ENCODE measurements at places on chromosomes 6 and 20.

- DNase-seq: no peak
Observed at GRCh38 chr20:63640086-63640485, 13.1 kb downstream of the STMN3 start.

- no peak for DNase-seq
Observed at GRCh38 chr6:165272585-165272984, 36.8 kb downstream of the C6orf118 start.

- DNase-seq: no peak
Observed at GRCh38 chr6:35360349-35361138, 18.2 kb downstream of the PPARD start.

DNA sequence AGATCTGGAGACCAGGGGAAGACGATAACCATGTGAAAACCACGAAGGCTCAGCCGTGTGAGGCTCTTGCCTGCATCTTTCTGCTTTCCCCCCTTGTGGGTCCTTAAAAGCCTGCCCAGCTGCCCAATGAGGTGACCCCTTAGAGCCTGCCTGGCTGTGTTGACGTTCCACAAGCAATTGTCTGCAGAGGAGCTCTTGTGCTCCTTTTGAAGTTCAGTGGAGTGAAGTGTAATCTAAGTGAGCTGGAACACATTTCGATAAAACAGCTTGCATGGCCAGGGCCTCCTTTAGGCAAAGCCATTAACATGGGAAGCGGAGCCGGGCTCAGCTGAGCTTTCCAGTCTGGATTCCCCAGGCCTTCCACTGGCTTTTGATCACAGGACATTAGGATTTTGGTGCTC is 27.3 kb upstream of the TCP11 start:
- DNase-seq: no peak

GRCh38 chr20:34579979-34580940 is 21.7 kb downstream of the MAP1LC3A start:
- DNase-seq: no peak

DNA sequence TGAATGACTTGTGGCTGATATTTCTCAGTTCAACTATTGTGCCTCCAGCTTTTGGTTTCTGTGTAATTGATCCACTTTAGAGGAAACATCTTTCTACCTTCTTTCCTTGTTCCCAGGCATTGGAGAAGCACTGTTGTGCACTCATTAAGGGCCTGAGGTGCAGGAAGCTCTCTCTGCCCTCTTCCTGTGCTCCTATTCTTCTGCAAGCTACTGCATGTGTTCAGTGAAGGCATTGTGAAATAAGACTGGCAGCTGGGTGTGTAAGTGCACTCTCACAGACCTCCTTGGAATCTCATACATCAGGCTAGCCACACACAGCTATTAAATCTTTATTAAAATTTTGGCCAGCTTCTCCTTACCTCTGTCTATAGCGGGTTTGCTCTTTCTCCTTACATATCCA is 177.8 kb downstream of the OGFRL1 start:
- no peak for DNase-seq

GRCh38 chr6:42449917-42450476 is 1.7 kb downstream of the TRERF1 start:
- DNase-seq: no peak

DNA sequence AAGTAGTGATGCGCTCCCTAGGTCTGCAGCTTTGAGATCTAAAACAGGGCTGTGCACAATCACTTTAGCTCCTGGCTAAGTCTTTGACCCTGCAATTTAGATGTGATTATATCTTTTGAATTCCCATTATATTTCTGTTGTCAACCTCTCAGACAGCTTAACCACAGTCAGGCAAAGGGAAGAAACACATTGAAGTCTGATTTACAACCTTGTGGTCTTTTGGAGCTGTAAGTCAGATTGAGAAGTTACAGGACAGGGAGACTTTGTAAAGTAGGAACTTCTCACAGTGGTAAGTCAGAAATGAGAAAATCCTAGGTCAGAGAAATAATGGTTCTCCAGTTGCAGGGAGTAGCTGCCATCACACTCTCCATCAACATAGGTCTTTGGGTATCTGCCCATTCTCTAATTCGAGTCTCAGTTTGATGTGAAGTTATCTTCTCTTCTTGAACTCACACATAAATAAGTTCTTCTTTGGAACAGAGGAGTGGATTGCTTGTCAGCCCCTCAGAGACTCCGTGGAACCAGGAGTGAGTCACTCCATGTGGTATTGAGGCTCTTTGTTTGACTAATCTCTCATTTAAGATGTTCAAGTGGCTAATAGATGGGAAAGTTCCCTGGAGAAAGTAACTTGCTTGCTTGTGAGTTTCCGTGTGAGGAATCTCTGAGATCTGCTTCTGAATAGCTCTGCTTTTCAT is 35.0 kb upstream of the SGK1 start:
- DNase-seq: no peak

GRCh38 chr20:35776513-35777101 is 4.8 kb downstream of the PHF20 start:
- no peak for DNase-seq

- no peak for DNase-seq
Observed at GRCh38 chr6:15274692-15275387, 29.0 kb downstream of the JARID2 start.

- no peak for DNase-seq
Observed at GRCh38 chr6:168016176-168016620, 18.7 kb downstream of the KIF25 start.

DNA sequence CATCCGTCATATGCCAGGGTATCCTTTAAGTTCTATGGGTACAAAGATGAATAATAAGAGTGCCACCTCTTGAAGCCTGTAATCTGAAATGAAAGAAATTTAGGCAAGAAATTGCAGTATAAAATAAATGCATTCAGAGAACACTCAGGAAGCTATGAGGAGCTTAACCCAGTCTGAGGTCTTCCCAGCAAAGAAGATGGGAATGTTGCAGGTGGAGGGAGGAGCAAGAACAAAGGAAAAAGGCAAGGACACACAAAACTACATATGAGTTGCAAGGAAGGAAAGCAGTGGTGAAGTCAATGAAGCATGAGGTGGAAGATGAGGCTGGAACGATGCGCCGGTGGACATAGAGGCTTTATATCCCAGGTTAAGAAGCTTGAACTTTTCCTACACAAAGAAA is 67.0 kb upstream of the DST start:
- no peak for DNase-seq

- DNase-seq: no peak
Observed at GRCh38 chr6:144654506-144654905, 369.4 kb downstream of the UTRN start.

- no peak for DNase-seq
Observed at GRCh38 chr20:15076785-15077184, 739.4 kb upstream of the FLRT3 start.

DNA sequence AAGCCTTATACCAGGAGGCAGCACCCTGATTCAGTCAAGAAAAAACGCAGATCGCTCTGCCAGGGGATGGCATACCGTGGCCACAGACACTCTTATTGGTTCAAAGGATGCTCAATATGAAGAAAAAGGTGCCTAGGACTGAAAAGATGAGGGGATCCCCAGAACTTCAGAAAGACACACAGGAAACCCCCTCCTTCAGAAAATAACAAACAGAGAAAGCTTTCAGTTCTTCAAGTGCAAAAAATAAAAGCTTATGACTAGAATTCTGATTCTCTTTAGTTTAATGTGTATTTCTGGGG is 17.7 kb upstream of the MYB start:
- DNase-seq: peak; percentile 53

DNA sequence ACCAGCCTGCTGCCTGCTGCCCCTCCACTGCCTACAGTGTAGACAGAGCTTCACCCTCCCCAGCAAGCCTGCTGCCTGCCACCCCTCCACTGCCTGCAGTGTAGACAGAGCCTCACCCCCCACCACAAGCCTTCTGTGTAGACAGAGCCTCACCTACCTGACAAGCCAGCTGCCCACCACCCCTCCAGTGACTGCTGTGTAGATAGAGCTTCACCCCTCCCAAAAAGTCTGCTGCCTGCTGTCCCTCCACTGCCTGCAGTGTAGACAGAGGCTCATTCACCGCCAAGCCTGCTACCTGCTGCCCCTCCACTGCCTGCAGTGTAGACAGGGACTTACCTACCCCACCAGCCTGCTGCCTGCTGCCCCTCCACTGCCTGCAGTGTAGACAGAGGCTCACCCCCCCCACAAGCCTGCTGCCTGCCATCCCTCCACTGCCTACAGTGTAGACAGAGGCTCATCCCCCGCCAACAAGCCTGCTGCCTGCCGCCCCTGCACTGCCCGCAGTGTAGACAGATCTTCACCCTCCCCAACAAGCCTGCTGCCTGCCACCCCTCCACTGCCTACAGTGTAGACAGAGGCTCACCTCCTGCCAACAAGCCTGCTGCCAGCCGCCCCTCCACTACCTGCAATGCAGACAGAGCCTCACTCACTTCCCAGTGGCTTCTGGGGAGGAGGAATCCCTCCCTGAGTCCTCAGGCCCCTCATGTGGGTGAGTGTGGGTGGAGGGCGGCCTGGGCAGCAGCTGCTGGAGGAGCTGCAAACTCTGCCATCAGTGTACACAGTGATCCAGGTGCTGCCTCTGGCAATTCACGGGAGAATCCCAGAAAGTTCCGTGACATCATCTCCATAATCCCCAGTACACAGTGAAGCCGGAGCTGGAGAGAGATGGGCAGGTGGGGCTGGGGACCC is 140.9 kb downstream of the DLL1 start:
- no peak for DNase-seq

DNA sequence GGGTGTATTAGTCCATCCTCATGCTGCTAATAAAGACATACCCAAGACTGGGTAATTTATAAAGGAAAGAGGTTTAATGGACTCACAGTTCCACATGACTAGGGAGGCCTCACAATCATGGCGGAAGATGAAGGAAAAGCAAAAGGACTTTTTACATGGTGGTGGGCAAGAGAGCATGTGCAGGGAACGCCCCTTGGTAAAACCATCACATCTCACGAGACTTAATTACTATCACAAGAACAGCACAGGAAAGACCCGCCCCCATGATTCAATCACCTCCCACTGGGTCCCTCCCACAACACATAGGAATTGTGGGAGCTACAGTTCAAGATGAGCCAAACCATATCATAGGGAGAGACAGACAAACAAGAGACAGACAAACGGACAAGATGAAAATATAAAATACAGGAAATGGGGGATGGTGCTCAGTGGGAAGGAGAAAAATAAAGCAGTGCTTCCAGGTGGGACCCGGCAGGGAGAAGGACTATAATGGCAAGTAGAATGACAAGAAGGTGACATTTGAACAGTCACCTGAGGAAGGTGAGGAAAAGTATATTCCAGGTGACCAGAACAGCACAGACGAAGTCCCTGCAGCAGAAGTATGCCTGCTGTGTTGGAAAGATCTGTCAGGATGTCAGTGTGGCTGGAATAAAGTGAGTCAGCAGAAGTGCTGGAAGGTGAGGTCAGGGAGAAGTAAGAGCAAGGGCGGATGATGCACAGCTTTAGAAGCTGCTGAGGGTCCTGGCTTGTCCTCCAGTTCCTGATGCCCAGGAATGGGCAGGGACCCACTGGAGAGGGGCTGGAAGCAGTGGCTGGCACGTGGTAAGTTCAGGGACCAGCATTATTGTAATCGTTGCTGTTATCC is 61.1 kb downstream of the SLC2A10 start:
- no peak for DNase-seq

GRCh38 chr20:11186301-11187008 is 512.7 kb upstream of the JAG1 start:
- no peak for DNase-seq

GRCh38 chr6:38233161-38233791 is 406.5 kb downstream of the BTBD9 start:
- no peak for DNase-seq

GRCh38 chr6:127317388-127318128 is 25.9 kb downstream of the ECHDC1 start:
- DNase-seq: no peak

DNA sequence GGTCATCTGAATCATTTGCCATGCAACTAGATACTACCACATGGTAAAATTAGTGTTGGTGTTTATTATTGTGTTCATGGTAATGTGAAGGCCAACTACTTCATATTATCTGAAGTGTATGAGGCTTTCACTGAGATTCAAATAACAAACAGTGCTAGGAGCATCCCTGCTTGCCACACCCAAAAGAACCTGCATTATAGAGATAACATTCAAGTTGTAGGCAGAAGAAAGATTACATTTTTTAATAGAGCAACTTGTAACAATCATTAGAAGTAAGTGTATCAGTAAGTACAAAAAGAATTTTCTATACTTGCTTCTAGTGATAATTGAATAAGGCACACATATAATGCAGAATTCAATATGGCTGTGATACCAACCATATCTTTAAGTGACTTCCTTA is 49.8 kb downstream of the BCKDHB start:
- no peak for DNase-seq

GRCh38 chr20:38434301-38434741 is 807 bp downstream of the SNHG17 start:
- peak; percentile 24 for DNase-seq

GRCh38 chr6:108666656-108667260 is 106.0 kb downstream of the FOXO3 start:
- no peak for DNase-seq

DNA sequence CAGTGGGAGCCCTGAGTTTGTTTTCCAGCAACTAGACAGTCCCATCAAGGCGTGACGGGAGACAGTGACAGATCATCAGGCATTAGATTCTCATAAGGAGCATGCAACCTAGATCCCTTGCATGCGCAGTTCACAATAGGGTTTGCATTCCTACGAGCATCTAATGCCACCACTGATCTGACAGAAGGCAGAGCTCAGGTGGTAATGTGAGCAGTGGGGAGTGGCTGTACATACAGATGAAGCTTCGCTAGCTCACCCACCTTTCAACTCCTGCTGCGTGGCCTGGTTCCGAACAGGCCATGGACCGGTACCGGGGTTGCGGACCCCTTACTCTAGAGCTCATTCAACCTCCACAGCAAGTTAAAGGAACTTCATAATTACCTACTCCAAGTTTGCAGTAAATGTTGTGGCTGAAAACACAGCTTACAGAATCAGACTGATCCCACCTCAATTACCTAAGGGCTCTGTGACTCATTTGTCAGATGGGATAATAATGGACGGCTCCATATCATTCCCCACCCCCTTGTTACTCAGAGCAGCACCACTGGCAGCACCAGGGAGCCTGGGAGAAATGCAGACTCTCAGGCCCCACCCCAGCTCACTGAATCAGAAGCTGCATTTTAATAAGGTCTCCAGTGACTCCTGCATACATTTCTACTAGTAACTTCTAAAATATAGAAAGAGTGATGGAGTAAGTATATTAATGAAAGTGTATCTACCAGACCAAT is 15.7 kb downstream of the PXMP4 start:
- DNase-seq: no peak

DNA sequence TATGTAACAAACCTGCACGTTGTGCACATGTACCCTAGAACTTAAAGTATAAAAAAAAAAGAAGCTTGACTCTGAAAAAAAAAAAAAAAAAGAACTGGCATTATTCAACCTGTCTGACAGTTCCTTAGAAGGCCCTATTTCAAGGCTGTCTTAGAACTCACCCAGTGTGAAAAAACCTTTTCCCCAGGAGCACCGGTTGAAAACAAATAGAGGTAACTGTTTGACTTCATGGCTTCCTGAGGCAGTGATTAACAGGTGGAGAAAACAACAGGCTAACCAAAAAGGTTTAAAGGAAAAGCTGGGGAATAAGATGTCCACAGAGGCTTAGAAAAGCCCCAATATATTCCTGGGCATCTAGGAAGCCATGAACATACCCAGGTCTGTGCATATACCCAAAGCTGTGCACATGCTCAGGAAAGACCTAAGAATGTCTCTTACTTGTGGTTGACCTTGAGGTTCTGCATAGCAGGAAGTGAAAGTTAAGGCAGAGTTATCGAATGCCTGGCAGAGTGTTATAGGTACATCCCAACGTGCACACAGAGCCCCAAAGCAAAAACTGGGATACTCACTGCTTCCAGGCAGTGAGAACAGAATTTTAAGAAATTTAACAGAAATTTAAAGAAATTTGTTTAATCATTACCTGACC is 7.0 kb downstream of the UQCC1 start:
- no peak for DNase-seq

All from activated CD8-positive, alpha-beta memory T cell treated with anti-CD3 and anti-CD28 coated beads, Interleukin-2, amount 50 U/mL, for 4 hours (primary cell).